Effector memory CD4-positive, alpha-beta T cell (primary cell): ENCODE measurements at places on chromosomes 3 and 15.

GRCh38 chr3:161372321-161373260, 1.3 kb upstream of the SPTSSB start:
- peaks cover 5% of the 10 kb centered on the region for H3K27me3 ChIP-seq
- H3K4me3 ChIP-seq: peak overlapping the region; percentile 58
- H3K4me1 ChIP-seq: no peaks in the 10 kb centered on the region
- DNase-seq: no peak
- no peaks in the 10 kb centered on the region for H3K36me3 ChIP-seq

GRCh38 chr15:62624547-62625378, 417.8 kb upstream of the TPM1 start:
- no peak overlapping the region for H3K4me3 ChIP-seq
- no peak for DNase-seq
- no peak overlapping the region for H3K27ac ChIP-seq
- H3K27me3 ChIP-seq: no peaks in the 10 kb centered on the region
- H3K36me3 ChIP-seq: no peaks in the 10 kb centered on the region

DNA sequence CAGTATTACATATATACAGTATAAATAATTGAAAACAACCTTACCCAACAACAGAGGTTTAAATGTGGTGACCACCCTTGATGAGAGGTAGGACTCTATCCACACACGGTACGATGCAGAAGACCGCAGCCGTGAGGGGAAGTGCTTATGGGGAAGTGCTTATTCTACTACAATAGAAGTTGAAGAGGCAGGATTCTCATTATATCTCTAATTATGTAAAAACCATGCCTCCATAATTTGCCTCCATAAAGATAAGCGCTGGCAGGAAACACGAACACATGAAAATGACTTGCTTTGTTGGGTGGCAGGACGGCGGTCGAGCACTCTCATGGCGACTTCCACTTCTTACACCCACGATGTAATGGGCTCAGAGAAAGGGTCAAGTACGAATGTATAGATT, 7.2 kb upstream of the MUC13 start:
- no peak overlapping the region for H3K27ac ChIP-seq
- H3K4me3 ChIP-seq: no peak overlapping the region
- no peaks in the 10 kb centered on the region for H3K36me3 ChIP-seq
- DNase-seq: no peak
- no peaks in the 10 kb centered on the region for H3K27me3 ChIP-seq
- no peaks in the 10 kb centered on the region for H3K4me1 ChIP-seq

- peaks cover 16% of the 10 kb centered on the region for H3K4me1 ChIP-seq
- no peaks in the 10 kb centered on the region for H3K27me3 ChIP-seq
- H3K27ac ChIP-seq: peak overlapping the region; percentile 30
- no peaks in the 10 kb centered on the region for H3K36me3 ChIP-seq
- DNase-seq: no peak
These were observed 123.1 kb downstream of the ADAM10 start for GRCh38 chr15:58626378-58626777.

GRCh38 chr15:33067456-33067855, 127.1 kb downstream of the FMN1 start:
- no peaks in the 10 kb centered on the region for H3K36me3 ChIP-seq
- H3K4me1 ChIP-seq: no peaks in the 10 kb centered on the region
- H3K27me3 ChIP-seq: no peaks in the 10 kb centered on the region
- H3K27ac ChIP-seq: no peak overlapping the region
- H3K4me3 ChIP-seq: no peak overlapping the region
